SHP77 (cell line): ENCODE measurements at places on chromosomes 4 and X.

GRCh38 chrX:151801980-151802379 is 67.4 kb downstream of the CNGA2 start:
- no peak for DNase-seq

DNA sequence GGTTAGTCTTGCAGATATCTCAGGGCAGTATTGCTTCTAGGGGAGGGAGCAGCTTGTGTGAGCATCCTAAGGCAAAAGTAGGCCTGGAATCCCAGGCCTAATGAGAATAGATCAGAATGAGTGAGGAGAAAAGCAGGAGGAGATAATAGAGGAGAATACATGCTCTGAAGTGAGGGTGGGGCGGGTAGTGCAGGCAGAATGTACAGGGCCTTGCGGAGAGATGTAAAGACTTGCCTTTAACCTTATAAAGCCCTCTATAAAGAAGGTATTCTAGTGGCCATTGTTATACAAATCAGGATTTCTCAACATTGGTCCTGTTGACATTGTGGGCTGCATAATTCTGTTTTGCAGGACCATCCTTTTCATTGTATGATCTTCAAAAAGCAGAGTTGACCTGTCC is 855.3 kb downstream of the PCDH7 start:
- no peak for DNase-seq

GRCh38 chr4:73945674-73946449 is 36.0 kb downstream of the PF4 start:
- DNase-seq, result no peak

- no peak for DNase-seq
Observed at GRCh38 chrX:72025236-72025770, 106.4 kb downstream of the RTL5 start.

DNA sequence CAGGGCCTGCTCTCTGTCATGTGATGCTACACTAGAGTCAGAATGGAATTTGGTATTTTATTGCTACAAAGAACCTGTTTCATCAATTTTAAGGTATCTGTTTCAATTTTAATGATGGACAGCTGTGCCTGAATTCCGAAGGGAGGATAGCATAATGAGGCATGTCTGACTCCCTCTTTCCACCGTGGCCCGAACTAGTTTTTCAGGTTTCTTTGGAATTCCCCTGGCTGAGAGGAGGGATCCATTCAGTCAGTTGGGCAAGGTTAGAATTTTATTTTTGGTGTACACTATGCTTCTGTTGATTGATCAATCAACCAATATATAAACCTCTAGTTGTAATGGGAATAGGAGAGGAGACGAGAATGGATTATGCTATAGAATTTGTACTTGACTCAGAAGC is 761.8 kb downstream of the FAM133A start:
- no peak for DNase-seq
